ENCODE measurements at places on chromosomes 2 and 18.

GRCh38 chr2:230891509-230891908 is 26.8 kb downstream of the ITM2C start:
- DNase-seq = no peak

DNA sequence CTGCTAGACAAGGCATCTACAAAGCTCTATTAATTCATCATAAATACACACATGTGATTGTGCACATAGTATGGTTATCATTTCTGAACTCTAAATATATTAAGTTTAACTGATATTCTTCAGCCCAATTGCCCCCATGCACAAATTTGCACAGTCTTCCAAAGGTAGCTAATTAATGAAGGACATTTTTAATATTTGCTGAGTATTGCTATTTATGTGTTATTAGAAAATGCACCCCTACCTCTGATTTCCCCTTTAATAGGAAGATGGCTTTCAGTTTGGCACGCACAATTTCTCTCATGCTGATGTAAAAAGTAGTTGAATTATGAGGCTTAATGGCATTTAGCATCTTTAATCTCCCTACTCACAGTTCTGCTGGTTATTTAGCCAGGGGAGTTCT is 242.1 kb downstream of the DCC start:
- no peak for DNase-seq

- no peak for DNase-seq
Measured at GRCh38 chr18:67935638-67936037, 419.1 kb upstream of the DSEL start.

DNA sequence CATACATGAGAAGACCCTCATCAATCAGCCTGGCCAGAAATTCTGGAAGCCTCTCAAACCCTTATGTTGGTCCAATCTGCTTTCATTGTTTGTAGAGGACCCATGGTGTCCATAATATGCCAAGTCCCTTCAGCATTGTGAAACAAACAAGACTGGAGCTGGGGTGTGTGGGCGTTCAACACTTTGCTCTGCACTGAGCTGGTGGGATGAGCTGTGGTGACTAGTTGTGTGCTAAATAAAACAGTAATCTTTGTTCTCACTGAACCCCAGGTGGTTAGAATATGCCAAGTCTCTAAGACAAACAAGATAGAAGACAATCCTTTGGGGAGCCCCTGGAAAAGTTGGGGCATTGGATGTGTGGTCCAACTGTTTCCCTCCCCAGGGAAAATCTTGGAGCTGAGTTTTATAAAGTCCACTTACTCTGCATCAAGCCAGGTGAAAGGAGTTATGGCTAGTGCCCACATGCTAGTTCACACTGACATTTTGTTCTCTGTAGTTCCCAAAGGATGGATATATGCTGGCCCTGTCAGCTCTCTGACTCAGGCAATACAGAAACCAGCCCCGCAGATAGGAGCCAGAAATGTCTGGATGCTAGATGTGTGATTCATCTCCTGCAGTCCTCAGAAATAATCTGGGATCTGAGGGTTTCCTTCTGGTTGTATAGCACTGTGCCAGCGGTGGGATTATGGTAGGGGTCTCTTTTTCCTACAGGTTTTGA is 260.2 kb downstream of the TMX3 start:
- no peak for DNase-seq

DNA sequence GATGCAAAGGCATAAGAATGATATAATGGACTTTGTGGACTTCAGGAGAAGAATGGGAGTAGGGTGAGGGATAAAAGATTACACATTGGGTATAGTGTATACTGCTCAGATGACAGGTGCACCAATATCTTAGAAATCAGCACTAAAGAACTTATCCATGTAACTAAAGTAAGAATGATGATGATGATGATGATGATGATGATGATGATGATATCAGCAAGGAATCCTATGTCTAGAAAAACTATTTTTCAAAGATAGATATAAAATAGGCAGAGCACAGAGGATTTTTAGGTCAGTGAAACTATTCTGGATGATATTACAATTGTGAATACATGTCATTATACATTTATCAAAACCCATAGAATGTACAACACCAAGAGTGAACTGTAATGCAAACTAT is 34.3 kb downstream of the NMS start:
- no peak for DNase-seq

- peak; percentile 69 for DNase-seq
Measured at GRCh38 chr2:73293534-73294171, at the start of gene EGR4. TSS of gene EGR4 (minus strand) at chr2:73293548. CDS start at chr2:73293317, 231 bp downstream.

- no peak for DNase-seq
Measured at GRCh38 chr2:215556979-215557378, 121.1 kb upstream of the FN1 start.

DNA sequence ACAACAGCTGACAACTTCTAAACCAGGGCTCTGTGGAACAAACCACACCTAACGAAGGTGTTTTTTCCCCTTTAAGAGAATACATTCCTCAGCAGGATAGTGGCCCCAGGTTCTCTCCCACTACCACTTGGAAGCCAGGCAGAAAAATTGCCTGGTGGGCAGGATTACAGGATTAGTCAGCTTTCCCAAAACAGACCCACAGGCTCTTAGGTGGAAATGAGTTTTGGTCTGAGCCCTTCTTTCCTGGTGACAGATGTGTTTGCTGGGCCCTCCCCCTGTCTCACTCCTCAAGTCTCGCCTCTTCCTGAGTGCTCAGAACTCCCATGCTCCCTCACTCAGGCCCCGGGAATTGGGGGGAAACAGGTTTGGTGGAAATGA is 139.4 kb upstream of the HAAO start:
- DNase-seq = no peak

DNA sequence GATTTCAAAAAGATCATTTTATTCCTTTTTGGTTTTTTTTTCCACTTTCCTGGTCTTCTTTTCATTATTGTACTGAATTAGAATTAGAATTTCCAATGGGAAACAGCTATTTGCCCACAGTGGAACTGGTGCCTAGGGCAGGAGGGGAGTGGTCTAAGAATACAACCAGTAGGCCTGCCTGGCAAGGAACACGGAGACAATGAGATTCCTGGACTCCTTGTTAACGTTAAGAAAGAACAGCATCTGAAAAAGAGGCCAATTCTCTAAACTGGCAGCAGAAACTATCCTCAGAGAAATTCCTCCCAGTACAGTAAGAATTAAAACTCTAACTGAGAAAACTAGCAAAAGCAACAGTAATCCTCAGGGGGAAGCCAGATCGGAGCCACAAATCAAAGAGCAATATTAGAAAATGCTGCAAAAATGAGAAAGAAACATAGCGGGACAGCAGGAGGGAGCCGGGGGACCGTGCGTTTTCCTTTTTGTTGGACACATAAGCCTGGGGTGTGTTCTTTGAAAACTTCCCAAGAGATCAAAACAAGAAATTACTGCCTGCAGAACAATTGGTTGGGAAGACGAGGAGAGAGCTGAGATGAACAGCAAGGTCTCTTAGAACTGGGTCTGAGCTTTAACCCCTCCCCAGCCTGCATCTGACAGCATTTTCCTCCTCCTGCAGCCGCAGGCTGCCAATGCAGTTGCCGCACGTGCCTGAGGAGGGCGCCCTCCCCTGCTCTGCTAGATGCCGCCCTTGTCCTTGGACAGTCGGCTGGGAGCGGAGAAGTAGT is 776.0 kb downstream of the TSN start:
- DNase-seq = no peak

DNA sequence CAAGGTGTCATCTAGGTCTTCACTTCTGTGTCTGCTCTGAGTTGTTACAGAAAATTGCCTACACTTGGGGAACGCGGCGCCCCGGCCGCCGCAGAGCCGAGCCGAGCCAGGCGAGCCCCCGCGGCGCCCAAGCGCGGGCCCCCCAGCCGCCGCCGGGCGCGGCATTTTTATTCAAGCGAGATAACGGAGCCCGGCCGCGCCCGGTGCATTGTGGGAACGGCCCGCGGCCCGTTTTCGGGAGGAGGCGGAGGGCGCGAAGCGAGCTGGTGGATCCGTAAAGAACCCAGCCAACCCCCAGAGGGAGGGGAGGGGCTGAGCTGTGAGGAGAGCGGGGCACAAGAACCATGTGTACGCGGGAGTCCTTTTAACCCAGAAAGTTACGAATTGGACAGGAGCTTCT is 191.8 kb downstream of the FTCDNL1 start:
- no peak for DNase-seq

DNA sequence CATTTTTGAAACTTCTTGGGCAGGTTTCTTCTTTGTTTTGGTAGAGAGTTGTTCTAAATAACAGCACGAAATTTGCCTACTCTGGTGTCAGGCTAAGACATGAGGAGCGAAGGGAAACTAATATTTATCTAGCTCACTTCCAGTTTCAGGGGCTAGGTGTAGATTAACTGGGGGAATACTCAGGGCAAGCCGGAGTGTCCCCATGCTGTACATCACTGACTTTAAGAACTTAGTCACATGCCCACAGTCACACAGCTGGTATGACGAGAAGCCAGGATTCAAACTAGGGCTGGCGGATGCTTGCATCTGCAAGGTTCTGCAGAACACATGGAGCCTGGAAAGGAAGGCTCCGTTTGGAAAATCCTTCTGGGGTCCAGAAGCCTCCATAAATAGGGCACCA is 133.3 kb downstream of the ALPK2 start:
- DNase-seq = no peak

GRCh38 chr18:40917056-40917455 is 1038.0 kb upstream of the PIK3C3 start:
- no peak for DNase-seq

DNA sequence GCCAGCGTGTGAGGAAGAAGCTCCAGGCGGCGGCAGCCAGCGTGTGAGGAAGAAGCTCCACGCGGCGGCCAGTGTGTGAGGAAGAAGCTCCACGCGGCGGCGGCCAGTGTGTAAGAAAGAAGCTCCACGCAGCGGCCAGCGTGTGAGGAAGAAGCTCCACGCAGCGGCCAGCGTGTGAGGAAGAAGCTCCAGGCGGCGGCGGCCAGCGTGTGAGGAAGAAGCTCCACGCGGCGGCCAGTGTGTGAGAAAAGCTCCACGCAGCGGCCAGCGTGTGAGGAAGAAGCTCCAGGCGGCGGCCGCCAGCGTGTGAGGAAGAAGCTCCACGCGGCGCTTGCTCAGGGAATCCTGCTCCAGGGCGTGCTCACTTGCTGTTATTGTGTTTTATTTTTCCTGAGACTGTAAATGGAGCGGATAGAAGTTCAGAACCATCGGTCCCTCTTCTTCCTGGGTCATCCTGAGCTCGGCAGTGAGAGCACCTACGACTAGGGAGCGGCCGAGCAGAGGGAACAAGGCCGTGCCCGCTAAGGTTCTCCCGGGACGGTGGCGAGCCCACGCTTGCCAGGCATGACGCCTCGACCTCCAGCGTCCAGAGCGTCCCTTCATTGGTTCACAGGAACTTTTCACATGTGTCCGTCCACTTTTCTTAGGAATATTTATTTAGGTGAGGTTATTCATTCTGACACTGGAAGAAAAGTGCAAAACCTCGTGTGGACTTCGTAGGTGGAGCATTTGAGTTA is 94.2 kb downstream of the TMEM18 start:
- DNase-seq = no peak

GRCh38 chr2:119696005-119696404 is 17.0 kb downstream of the TMEM177 start:
- no peak for DNase-seq

Data from stimulated activated CD8-positive, alpha-beta memory T cell treated with anti-CD3 and anti-CD28 coated beads, Interleukin-15, amount 100 ng/mL, for 24 hours (primary cell).